Endothelial cell (in vitro differentiated cells): ENCODE measurements at places on chromosomes 1 and 21. TPM values are rescaled to one million over a fixed set of nuclear protein-coding genes. Genes with fewer than 3 reads are reported as not detected.

The RIMKLA gene
- 0.10 TPM for total RNA-seq

- no peak for DNase-seq
Measured at GRCh38 chr1:66294707-66295370, 239.1 kb upstream of the SGIP1 start.

- no peak for DNase-seq
Measured at GRCh38 chr1:183282101-183282855, 96.2 kb downstream of the LAMC2 start.

DNA sequence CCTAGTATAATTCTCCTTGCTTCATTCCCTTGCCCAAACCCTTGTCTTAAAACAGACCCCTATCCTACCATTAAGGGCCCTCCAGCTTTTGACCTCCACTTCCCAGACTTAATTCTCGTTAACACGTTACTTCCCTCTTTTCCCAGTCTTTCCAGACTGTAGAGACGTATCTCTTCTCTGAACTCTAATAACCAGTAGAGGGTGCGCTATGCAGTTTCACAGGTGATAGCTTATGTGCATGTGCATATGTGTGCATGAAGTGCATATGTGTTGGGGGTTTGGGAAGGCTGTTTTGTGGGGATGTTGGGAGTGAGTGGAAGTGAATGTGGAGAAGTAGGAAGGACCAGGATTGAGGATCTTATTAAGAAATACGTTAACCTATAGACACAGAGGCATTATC, 78.1 kb upstream of the CCDC190 start:
- DNase-seq: no peak

The C1orf210 gene
- not detected for total RNA-seq

DNA sequence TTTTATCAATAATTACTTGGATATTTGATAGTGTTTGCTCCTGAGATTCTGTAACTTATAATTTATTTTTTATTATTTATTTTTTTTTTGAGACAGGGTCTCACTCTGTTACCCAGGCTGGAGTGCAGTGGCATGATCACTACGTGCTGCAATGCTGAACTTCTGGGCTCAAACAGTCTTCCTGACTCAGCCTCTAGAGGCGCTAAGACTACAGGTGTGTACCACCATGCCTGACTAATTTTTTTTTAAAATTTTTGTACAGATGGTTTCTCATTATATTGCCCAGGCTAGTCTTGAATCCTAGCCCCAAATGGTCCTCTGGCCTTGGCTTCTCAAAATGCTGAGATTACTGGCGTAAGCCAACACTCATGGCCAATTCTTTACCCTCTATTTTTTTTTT, 845.5 kb upstream of the ADGRL4 start:
- DNase-seq: no peak
